ENCODE measurements at places on chromosomes 4 and X.
A peak's percentile ranks its signal among the peaks of the same experiment; 100 is the strongest.

DNA sequence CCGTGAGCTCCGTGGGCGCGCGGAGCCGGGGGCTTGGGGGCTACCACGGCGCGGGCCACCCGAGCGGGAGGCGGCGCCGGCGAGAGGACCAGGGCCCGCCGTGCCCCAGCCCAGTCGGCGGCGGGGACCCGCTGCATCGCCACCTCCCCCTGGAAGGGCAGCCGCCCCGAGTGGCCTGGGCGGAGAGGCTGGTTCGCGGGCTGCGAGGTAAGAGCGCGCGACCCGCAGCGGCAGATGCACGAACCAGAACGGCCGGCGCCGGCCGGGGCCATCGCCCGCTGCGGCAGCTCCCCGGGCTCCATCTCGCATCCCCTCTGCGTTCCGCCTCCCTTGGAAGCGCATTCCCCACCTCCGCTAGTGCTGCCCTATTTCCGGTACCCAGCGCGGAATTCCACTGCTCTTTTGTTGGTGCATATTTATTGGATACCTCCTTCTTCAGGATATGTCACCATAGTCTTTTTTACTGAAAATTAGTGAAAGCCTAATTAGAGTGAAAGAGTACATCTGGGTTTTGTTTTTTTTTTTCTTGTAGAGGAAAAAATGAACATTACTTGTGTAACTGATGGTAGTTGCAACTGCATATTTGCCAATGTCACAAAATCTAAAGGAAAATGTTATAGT, 797 bp downstream of the PKD2 start:
- peak; percentile 23 for DNase-seq

DNA sequence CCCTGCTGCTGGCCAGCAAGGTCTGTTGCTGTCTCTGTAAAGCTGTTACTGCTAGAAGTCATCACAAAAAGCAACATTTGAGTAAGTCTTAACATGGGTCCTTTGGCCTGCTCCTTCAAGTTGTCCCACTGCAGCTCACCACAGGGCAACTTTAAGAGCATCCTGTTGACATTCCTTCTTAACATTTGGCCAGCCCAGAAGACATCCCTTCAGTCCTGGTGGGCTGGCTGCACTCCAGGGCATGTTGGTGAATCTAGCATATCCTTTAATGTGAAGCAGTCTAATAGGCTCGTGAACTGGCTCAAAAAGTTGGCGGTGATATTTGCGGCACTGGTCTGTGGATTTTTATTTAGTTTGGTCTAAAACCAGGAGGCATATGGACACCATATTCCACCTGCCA, 92.2 kb upstream of the MAML3 start:
- DNase-seq, result no peak

- DNase-seq, result no peak
These were observed 234.4 kb upstream of the GPC4 start for GRCh38 chrX:133649651-133650050.

- no peak for DNase-seq
These were observed 13.2 kb upstream of the SH3TC1 start for GRCh38 chr4:8185930-8186329.

DNA sequence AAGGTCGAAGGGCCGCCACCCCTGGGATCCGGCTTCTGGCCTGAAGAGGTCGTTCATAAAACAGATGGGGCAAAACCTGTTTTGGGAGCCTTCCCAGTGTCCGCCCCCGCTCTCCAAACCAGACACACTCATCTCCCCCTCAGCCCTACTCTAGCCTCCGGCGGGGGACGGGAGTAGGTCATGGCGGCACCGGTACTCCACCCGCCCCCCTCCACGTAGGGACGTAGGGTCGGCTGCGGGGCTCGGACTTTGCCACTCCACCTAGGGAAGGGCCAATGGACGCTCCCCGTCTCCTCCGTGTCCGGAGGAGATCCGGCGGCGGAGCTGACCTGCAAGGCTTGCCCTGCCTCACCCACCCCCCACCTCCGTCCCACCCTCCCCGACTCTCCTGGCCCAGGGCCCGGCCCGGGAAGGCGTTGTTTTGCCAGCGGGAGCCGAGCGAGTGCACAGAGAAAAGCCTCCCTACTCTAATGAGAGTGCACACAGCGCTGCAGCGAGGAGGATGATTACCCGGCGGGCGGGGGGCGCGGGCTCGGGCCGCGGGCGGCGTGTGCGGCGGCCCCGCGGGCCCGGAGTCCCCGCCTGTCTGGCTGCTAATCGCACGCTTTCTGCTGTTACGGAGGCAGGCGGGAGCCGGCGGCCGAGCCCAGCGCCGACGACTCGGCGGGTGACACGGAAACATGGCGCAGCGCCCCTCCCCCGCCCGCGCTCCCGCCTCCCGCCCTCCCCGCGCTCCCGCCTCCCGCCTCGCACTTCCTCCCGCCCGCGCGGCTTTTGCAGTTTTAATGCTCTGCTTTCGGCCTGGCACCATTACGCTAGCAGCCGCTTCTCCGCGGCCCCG, 8.3 kb upstream of the BCOR start:
- peak; percentile 62 for DNase-seq

- DNase-seq, result no peak
These were observed 66.0 kb downstream of the CBLL2 start for GRCh38 chrX:22338740-22339139.

DNA sequence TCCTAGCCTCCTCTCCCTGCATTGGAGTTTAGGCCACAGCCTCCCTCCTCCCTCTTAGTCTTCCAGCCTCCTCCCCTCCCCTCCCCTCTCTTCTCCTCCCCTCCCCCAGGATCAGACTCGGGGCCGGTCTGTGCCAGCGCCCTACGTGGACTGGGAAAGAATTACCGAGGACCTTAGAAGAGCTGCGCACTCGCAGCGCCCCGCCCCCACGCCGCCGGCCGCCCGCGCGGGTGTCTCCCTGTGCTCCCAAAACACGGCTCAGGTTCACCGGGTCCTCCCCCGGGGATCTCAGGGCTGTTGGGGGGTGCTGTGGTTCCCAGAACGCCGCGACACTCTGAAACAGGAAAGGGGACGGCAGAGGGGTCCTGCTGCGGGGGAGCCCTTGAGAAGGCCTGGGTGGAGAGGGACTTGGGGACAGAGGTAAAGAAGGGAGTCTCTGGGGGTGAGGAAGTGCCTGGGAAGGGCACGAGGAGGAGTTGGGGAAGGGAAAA, 122.3 kb upstream of the TBL1X start:
- DNase-seq, result peak; percentile 82

GRCh38 chr4:169092889-169093522, 83.0 kb upstream of the CBR4 start:
- DNase-seq, result no peak

DNA sequence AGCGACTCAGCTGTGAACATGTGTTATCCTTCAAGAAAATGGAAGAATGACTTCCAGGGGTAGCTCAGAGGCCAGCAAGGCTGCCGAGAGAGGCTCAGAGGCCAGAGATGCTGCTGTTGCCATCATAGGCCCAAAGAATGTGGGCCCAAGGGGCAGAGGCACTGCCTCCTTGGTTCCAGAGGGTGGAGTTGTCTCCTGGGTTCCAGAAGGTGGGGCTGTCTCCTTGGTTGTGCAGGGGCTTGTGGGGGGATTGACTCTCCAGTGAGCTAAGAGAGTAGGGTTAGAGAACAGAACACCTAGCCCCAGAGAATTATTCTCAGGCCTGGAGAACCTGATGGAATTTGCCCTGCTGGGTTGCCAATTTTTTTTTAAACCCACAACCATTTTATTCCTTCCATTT, 62.6 kb downstream of the DGKK start:
- no peak for DNase-seq

GRCh38 chr4:150278206-150278605, 200.0 kb downstream of the DCLK2 start:
- DNase-seq, result peak; percentile 4

DNA sequence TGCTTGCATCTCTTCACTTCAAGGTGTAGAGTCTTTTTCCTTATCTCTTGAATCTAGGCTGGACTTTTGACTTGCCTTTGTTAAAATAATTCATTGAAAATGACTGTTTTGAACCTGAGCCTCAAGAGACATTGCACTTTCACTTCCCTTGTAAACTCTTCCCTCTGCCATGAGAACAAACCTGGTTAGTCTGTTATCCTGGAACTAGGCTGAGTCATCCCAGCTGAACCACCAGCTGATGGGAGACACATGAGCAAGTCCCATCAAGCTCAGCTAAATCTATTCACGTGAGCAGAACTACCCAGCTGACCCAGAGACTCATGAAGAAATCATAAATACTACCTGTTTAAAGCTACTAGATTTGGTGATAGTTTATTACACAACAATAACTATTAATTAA, 202.3 kb upstream of the CENPE start:
- DNase-seq, result no peak

DNA sequence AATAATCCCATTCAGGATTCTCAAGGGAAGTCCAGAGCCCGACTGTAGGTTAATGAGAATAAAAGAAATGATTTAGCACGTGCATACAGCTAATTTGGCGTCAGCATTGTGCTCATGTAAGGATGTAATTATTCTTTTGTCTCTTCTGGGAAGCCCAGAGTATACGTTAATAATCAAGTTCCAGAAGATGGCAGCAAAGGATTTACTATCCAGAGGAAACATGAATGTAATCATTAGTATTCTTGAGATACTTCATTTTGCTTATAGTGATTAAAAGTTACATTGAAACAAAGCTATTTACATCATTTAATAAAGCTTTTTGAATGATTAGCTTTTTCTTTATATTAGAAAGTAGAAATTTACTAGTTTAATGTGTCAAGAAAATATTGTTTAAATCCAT, 27.1 kb upstream of the MAP9 start:
- DNase-seq, result no peak

DNA sequence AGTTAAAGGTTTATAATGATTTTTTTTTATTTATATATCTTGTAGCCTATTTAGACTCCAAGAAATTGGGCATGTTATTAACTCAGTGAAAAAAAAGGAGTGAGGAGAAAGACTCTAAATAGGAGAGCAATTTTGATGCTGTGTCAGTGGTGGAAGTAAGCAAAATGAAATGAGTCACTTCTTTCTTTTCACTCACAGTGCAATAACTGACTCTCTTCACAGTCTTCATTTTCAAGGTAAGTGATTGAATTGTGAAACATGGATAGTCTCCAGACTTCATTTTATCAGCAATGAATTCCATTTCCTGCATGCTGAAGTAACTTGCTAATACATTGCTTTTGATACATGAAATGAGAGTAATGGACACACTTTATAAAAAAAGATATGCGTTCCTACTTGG, 2271.5 kb downstream of the PCDH7 start:
- no peak for DNase-seq

DNA sequence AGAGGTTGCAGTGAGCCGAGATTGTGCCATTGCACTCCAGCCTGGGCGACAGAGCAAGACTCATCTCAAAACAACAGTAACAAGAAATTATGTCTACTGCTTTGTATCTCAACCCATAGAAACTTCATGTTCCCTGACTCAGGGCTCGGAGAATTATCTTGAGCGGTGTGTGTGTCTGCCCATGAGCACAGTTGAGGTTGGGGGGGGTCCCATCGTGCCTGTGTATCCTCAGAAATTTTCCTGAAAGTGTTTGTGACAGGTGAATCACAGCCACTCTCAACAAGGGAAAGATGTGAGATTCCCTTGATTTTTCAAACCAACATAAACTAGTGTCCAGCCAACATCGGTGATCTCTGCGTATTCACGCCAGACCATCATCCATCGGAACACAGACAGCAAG, 319.1 kb downstream of the ASMT start:
- DNase-seq, result no peak

DNA sequence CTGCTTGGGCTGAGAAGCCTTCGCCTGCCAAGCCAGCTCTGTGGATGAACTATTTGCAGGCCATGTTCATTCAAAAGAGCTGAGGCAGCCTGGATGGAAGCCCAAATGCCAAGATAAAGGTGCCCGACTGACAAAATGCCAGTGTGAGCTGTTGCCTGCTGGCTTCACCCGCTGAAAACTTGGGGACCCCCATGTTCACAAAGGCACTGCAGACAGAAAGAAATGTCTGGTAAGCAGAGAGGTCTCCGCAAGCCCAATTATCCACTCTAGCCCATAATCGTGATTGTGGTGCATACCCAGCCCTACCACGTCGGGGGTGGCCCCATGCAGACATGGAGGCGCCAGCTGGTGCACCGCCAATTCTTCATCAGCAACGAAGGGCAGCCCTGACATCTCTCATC, 13.0 kb upstream of the SMIM20 start:
- no peak for DNase-seq

- DNase-seq, result no peak
These were observed 140.4 kb downstream of the MID1IP1 start for GRCh38 chrX:38941675-38942074.

GRCh38 chr4:7787067-7787466, 152.6 kb downstream of the AFAP1 start:
- DNase-seq, result no peak

GRCh38 chr4:124318292-124318691, 394.2 kb downstream of the ANKRD50 start:
- no peak for DNase-seq

DNA sequence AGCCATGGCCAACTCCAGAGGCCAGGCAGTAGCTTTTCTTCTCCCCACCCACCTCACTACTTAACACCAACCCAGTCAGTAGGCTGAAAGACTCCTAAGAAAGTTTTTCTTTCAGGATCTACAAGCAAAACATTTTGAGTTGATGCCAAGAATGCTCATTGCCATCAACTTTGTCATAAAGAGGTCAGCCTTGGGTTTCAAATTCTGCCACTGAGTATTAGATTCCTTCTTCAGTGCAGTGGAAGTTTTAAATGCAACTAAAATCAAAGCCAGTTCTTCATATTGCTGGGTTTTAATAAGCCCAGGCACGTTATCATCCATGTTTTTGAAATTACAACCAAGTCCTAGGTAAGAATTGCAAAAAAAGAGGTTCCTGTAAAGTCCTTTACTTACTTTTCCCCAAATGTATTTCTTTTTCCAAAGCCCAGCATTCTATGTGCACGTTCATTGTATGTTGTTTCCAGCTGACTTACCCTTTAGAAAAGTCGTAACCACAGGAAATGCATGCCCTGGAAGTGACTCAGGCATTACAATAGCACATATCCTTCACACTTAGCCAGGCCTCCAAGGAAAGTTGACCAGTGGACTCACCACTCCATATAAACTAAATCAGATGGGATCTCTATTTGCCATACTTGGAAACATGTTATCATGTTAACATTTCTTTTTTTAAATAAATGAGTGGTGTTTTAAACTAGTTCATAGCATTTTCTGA, 229.9 kb downstream of the SOX3 start:
- no peak for DNase-seq

GRCh38 chrX:71536285-71536684, 3.4 kb downstream of the OGT start:
- no peak for DNase-seq

DNA sequence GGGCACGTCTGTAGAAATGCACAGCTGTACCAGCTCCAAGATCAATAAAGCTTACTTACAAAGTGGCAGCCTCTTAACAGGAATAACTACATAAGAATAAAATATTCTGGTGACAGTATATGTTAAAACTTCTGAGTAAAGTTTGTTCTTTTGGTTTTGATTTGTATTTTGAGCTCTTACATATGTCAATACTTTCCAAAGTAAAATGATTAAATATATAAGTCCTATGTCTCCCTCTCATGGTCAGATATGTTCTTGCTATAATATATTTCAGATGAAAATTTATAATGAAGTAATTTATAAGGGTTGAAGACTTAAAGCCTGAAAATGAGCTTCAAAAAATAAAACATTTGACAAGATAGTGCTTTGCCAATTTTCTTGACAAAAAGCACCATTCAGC, 254.4 kb downstream of the NPFFR2 start:
- no peak for DNase-seq
